ENCODE measurements at places on chromosomes 16 and 17.

DNA sequence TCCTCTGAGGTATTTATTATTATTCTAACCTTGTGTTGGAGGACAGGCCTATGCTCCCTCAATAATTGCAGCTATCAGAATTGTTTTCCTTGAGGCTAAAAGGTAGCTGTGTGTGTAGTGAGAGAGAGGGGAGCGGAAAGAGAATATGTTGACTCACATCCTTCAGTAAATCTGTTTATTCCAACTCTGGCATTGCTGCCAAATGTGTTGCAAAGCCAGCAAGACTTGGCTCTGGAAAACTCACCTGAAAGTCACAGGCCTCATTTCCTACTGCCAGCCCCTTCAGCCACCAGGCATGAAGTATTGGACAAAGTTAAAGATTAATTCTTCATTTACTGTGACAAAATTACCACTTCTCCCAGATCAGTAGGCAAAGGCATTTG is 9.6 kb downstream of the CA10 start:
- no peak for DNase-seq

DNA sequence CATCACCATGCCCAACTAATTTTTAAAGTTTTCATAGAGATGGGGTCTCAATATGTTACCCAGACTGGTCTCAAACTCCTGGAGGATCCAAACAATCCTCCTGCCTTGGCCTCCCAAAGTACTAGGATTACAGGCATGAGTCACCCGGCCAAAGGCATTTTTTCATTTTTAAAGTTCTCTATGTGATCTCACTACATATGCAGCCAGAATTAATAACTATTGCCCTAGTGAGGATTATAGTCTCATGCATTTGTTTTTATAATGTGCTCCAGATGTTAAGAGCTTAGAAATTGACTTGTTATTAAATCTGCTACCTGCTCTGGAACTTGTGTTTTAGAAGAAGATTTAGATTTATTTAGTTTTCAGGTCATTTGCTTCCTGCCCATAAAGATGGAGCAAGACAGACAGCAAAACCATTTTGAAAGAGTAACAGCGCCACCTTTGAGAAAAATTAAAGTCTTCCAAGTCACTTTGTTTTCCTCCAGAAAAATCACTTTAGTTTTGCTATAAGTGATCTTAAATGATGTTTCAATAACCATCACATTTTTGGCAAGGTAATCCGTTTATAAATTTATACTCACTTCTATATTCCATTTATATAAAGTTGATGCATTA is 79.5 kb downstream of the CA4 start:
- DNase-seq = peak; percentile 52

DNA sequence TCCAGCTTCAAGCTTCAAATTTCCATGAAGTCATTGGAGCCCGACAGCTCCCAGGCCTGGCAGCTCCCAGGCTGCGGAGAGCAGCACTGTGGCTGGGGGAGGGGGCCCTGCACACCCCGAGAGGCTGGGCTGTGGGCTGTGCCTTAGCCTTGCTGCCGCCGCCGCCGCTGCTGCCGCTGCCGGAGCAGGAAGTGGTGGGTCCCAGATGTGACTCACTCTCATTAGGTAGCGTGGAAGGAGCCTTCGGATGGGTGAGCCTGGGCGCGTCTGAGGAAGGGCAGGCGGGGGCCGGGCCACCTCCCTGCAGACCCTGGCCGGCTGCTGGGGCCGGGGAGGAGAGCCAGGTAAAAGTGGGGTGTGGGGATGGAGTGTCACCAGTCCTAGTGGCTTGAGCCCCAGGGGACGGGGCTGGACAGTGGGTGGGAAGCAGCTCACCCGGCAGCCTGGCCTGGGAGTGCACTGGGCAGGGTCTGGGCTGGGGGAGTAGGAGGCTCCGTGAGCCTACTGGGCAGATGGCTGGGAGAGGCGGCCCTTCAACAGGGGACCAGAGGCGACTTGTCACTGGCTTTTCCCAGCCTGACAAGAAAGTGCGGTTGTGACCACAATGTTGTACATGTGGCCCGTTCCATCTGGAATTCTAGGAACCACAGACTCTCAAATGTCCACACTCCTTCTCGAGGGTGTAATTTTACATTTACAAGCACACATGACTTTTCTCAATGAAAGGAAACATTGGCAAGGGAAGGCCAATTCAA is at the start of gene ADCY7:
TSS of gene ADCY7 (plus strand) at position 215 of the 755 bp plus-strand sequence. CDS start 21,629 bp downstream, outside the sequence.
- DNase-seq = peak; percentile 91

- no peak for DNase-seq
These were observed 24.4 kb downstream of the CNTNAP1 start for GRCh38 chr17:42706732-42707131.

DNA sequence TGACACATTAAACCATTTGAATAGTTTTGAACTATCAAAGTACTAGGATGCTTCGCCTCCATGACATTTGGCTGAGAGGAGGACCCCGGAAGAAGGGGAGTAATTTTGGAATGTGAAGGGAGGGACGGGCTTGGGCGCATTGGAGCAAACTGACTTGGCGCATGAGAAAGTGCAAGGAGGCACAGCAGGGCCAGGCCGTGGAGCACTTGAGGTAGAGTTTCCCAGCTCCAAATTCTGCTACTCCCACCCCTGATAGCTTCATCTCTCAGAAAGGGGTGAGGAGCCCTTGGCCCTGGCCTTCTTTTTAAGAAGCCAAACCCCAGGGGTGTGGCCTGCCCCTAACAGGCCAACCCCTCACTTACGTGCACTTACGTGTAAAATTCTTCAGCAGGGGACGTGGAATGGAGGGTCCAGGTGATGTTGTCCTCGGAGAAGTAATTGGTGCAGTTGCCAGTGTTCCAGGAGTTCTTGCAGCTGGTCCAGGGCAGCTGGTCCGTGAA is 17.7 kb downstream of the SLC6A4 start:
- no peak for DNase-seq

- DNase-seq = peak; percentile 9
These were observed 498 bp downstream of the LRRC37B start for GRCh38 chr17:32007463-32008298.

DNA sequence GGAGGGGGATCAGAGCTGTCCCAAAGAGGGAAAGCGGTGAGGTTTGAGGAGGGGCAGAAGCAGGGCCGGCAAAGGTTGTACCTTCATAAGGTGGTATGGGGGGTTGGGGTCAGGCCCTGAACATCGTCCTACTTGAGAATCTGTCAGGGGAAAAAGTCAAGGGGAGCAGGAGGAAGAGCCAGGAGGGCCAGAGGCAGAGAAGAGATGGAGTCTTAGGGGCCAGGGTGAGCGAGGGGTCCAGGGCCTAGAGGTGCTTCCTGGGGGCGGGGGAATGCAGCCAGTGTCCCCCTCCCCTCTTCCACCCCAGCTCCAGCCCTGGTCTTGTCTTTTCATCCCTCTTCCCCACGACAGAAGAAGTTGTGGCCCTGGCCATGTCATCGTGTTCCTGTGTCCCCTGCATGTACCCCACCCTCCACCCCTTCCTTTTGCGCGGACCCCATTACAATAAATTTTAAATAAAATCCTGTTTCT is 1.3 kb upstream of the PRRT2 start:
- no peak for DNase-seq

DNA sequence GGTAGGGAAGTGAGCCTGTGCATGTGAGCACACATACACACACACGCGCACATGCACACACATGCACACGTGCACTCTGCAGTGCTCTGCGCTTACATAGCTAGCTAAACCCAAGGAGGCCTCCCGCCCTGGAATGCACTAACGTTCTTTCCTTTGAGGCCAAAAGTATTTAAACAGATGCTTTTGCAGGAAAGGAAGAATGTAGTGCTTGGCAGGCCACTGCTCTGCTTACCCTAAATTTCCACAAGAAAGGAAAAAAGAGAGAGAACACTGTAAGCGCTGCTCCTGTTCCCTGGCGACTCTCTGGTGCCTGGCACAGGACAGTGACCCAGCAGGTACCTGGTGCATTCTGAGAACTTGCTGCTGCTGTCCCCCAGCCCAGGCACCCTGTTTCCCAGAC is 31.3 kb upstream of the MRPS23 start:
- peak; percentile 95 for DNase-seq

DNA sequence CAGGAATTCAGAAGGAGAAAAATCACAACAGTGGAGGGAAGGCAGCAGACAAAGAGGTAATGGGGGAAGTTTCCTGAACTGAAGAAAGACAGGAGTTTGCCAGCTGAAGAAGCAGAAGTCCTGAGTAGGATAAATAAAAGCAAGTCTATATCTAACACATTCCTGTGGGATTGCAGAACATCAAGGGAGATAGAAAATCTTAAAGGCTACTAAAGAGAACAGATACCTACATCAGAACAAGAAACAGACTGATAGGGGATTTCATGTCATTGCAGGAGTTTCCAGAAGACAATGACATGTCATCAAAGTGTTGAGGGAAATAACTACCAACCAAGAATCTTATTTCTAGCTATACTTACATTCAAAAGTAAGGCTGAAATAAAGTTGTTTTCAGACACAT is 21.3 kb upstream of the CRYBA1 start:
- no peak for DNase-seq

GRCh38 chr16:85690469-85691064 is 1.8 kb upstream of the GINS2 start:
- DNase-seq = no peak

GRCh38 chr16:67847064-67847861 is at the start of gene CENPT:
Gene CENPT (minus strand): TSS chr16:67847693. CDS start chr16:67833859, 13,834 bp downstream.
- peak; percentile 51 for DNase-seq

GRCh38 chr17:39996800-39997199 is 16.2 kb downstream of the PSMD3 start:
- DNase-seq = no peak

GRCh38 chr16:7405166-7405565 is 72.5 kb downstream of the RBFOX1 start:
- peak; percentile 53 for DNase-seq

DNA sequence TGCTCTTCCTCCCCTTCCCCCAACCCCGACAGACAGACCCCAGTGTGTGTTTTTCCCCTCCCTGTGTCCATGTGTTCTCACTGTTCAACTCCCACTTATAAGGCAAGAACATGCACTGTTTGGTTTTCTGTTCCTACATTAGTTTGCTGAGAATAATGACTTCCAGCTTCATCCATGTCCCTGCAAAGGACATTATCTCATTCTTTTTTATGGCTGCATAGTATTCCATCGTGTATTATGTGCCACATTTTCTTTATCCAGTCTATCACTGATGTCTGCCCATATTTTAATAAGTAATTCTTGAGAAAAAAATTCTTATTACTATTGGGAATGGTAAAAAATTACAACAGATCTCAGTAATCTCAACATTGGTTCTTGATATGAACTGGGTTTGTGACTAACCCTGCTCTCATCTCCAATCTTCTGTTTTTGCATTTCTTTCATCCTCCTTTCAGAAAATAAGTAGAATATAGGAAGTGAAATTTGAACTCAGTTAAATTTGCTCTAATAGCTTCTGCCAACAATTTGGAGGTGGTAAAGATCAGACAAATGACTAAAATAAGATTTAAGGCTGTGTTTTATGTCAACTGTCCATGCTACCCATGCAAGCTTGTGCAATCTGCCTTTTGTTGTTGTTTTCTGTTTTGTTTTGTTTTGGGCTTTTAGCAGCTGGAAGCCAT is 11.1 kb downstream of the MARF1 start:
- DNase-seq = no peak

DNA sequence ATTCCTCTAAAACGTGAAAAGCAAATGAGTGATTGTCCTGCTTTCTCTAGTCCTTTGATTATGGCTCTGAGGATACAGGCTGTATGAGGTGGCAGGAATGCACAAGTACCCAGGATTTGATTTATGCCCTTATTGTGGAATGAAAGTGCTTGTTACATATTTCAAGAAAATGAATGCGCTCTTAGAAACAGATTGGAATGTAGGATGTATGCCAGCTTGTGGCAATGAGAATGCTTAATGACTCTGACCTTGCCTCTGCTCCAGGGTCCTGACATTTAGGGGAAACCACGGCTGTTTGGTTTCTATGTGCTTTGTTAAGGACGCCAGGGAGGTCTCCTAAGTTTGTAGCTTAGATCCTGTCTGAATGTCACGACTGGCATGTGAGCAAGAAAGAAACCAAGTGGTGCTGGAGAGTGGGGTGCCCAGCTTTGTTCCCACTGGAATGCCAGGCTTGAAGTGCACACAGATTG is 22.0 kb downstream of the PRCD start:
- peak; percentile 78 for DNase-seq

GRCh38 chr17:31645351-31645750 is 213.7 kb downstream of the COPRS start:
- no peak for DNase-seq

GRCh38 chr16:931171-931570 is 39.6 kb downstream of the LMF1 start:
- DNase-seq = no peak
